Brain pericyte (primary cell): ENCODE measurements at places on chromosomes 1 and 21.

DNA sequence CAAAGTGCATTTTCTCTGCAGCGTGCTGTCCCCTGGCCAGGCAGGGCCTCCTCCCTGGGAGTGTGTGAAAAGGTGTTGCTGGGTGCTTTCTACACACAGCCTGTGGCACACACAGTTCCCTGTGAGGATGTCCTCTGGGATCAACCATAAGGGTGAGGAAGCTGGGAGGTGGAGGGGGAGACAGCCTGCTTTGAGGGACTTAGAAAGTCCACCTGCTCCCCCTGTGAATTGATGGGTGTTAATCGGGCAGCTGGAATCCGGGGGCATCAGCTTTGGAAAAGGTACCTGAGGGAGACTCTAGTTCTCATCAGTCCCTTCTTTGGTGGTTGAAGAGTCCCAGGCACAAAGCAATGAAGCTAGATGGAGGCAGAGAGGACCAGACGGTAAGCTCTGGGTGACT, 35.8 kb downstream of the LHX4 start:
- no peak for DNase-seq

DNA sequence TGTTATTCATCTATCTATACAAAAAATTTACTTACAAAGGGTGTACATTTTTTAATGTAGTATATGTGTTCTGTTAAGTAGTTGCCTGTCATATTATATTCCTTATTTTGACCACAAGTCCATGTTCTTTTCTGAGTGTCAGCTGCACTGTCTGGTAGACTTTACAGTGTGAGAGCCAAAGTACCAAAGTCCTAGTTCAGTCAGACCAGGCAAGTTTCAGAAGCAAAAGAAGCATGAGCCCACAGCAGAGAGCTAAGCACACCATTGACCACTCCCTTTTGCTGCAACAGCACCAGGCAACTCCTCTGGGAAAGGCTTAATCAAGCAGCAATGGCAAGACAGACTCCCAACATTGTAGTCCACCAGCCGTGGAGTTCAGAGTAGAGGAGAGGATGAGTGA, 631.9 kb upstream of the PKN2 start:
- no peak for DNase-seq

DNA sequence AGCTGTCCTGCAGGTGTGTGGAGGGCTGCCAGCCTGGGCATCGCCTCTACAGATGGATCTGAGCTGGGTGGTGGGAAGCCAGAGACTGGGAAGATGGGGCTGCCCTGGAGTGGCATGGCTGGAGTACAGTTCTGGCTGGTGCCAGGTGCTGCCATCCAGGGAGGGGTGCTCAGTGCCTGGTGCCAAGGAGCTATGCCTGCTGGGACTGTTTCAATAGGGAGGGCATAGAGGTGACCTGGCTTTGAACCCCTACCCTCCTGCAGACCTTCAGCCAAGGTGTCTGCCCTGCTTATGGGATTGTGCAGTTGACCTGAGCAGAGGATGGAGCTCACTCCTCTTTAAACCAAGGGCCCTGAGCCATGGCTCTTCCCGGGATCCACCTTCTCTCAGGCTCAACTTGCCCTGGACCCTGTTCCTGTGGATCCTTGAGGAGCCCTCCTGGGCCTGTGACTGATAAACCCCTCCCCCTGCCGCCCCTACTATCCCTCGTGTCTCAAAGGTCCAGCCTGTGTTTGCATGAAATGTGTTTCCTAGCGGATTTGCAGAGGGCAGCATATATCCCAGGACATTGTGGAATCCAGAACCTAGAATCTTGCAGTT, 48.7 kb downstream of the PTPRU start:
- DNase-seq = no peak

DNA sequence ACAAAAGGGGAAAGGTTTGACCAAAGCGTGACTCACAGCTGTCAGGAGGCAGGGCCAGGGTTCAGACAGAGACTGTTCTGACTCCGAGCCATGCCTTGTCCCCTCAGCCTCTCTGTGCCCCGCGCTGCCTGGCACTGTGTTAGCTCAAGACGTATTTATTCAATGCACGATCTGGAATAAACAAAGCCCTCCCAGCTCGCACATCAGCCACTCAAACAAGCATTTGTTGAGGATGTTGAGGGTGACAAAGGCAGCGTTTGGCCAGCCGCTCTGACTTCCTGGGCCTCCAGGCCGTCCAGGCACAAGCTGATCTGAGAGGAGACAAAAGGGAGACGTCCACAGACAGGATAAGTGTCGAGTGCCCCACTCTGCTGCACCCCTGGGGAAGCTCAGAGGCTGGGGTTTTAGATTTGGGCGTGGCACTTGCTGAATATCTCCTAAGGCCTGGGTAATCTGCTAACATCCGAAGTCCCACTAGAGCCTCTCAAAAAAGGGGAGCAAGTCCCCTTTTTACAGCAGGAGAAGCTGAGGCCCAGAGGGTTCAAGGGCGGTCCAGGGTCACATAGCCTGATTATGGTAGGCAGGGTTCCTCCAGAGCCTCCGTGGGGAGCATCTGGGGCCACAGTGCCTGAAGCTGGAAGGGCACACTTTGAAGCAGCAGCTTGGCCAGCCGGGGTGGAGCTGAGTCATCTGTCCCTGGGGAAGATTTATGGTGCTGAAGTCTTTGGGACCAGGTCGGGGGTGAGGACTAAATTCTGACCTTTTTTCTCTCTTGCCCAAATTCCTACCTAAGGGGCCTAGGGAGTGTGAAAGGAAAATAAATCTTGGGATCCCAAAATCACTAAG, 95.9 kb downstream of the SPSB1 start:
- DNase-seq = no peak

DNA sequence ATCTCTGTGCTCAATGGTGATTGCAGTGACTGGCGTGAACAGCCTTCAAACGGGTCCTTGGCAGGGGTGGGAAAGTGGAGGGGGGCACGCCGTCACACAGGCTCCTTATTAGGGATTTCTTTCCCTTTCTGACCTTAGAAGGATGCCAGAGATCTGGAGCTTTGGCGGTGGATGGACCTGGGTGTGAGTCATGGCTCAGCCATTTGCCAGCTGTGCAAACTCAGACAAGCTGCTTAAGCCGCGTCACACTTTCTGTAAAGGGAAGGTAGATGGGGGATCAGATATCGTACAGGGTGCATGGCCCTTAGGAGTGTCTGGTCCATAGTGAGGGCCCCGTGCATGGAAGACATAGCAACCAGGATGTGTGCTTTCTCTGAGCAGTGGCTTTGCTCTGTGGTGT, 48.3 kb upstream of the C1orf174 start:
- DNase-seq = no peak

DNA sequence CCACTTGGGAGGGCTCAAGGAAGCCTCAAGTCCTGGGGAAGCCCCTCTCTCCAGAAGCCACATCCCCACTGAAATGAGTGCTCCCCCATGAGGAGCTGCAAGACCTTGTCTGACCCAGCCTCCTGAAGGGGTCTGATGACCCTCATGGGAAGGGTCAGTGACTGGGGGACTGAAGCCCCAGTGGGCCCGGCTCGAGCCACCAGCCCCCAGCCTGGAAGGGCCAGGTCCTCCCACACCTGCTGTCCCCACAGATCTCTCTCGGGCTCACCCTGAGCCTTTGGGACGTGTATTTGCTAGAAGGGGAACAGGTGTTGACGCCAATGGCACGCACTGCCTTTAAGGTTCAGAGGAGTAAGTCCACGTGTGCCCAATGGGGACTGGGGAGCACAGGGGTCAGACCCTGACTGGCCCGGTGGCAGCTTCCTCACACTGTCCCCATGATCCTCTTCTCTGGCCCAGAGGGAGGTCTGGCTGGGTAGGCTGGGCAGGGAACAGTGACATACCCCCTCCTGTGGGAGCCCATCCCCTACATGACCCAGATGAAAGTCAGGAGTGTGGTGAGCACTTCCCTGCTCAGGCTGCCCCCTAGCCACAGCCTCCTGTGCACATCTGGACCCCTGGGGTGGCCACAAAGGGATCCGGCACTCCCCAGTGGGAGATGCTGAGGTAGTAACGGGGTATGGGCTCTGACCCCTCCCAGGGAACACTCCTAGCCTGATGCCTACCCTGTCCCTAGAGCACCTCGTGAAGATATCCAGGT, 12.4 kb upstream of the SRARP start:
- DNase-seq = no peak

DNA sequence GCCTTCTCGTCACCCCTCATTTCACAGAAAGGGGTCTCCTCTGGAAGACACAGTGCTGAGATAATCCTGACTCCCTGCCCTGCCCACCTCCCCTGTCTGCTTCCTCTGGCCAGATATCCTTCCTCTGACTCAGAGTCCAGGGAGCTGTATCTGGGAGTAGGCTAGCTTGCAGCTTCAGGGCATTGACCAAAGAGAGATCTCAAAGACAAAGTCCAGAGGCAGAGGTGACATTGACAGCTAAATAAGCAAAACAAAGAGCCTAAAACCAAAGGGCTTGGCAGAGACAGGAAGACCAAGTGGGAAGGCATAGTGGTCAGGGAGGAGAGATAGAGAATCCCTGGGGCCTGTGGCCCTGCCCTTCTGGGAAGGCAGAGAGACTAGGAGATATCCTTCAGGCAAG, 64.9 kb downstream of the TNR start:
- no peak for DNase-seq

DNA sequence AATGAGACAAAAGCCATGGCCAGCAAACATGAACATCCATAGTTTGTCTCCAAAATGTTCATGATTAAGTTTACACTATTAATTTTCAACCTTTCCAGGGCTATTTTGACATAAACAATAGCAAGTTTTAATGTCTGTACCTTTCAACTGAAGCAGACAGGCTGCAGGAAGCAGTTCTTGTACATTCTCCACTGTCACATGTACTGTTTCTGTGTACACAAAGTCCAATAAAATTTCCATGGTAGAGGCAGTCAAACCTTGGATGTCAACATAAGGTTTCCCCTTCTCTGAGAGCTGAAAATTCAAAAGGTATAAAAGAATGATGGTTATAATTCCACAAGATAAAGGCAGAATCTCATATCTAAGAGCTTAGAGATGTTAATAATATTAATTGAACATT, 7.4 kb downstream of the KLHL12 start:
- DNase-seq = no peak

- DNase-seq = peak; percentile 60
Measured at GRCh38 chr1:182955596-182956588, 2.9 kb upstream of the SHCBP1L start.

GRCh38 chr1:208587110-208587509, 342.9 kb upstream of the PLXNA2 start:
- DNase-seq = no peak

DNA sequence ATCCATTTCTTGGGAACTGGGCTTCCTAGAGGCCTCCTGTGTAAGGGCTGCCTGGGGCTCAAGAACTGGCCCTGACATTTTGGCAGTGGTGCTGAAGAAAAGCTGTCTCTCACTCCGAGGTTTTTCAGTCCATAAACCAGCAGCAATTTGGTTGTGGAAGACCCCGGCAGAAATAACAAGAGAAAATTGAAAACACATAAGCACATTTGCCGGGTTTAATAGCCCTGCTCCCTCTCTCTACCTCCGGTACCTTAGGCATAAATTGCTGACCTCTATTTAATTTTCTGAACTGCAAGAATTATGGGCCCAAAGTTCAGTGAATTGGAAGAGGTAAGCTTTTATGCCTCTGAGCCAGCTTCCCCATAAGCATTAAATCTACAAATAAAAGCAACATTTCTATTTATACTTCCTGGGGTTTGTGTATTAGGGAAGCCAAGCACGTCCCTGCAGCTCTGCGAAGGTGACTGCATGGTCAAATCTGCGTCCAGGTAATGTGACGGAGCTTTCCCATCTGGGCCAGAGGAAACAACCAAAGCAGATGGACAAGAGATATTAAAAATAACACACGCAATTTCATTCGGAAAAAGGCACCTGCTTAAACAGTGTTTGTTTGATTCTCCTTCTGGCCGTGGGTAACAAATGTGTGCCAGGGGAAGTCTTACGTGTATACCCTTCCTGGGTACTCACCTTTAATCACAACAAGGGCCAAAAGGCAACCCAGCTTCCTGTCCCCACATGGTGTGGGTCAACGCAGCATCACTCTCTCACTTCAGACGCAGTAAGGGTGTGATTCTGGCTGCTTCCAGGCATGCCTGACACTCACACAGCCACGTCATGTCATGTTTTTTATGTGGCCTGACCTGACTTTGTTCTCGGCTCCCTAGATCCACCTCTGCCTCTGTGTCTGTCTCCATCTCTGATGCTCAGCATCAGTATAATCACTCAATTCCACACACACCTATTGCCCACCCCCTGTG, 69.2 kb downstream of the PAPPA2 start:
- no peak for DNase-seq

DNA sequence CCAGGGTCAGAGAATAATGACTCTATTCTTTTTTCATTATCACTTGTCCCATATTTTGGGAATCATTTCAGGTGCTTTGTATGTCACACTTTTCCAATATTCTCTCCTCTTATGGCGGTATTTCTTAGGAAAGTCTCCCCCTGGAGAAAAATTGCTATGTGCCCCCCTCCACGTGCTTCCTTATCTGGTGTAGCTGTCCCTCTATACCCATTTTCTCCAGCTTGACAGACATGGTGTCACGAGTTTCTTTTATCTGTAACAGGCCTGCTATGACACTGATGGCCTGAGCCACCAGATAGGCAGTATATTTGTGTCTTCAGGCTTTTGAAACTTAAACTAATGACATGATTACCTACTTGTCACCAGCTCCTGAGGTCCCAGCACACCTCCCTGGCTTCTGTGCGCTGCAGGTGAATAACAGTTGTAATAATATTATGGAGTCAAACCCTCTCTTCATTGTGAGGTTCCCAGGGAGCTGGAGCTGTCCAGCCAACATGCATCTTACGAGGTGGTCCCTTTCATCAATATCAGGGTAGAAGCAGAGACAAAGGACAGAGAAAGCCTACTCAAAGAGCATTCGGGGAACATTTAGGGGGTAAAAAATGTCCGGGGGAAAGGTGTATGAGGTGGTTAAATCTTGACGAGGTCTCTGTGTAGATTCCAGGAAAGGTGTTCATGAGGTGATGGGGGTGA, 71.2 kb upstream of the DUSP10 start:
- no peak for DNase-seq

DNA sequence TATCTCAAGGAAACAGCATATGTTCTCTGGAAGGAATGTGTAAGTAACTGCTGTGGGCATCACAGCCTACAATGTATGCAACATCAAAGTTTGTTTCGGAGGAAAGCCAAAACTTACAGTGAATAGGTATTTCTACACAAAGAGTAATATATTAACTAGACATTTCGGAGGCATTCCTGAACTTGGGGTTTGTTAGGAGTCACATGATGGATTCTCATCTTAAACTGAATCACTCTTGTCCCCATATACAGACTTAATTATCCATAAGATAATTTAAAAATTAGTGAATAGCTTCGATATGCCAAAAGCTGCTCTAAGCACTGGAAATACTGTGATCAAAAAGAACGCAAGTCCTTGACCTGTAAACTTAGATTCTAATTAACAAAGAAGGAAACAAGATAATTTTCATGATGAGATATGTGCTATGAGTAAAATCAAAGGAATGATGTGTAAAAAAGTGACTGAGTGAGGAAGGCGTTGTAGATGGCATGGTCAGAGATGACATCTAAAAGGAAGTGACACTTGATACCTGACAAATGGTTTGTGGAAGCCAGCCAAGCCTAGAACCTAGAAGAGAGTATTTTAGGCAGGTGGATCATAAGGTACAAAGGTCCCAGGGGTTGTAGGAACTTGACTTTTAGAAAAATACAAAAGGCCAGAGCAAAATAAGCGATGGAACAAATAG, 273.1 kb downstream of the MRPL39 start:
- DNase-seq = no peak

GRCh38 chr1:90558126-90558525, 159.0 kb downstream of the BARHL2 start:
- DNase-seq = no peak

- no peak for DNase-seq
Measured at GRCh38 chr1:107254306-107254705, 113.5 kb downstream of the NTNG1 start.
